ENCODE measurements at places on chromosomes 3 and 15.

DNA sequence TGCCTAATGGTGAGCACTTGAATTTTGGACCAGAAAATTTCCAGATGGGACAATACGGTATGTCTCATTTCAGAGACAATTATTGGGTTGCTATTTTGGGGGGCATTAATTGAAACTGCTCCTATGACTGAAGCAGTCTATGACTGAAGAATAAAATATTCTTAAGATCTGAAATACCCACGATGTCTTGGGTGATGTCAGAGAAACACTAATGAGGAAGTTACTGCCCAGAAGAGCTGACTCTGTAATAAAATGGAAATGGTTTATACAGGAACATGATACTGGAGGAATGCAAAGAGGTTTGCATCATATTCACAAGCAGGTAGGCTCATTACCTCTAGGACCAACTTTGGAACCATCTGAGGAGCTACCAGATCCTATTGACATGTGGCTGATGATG, 68.7 kb downstream of the IL12A start:
- DNase-seq, result no peak

DNA sequence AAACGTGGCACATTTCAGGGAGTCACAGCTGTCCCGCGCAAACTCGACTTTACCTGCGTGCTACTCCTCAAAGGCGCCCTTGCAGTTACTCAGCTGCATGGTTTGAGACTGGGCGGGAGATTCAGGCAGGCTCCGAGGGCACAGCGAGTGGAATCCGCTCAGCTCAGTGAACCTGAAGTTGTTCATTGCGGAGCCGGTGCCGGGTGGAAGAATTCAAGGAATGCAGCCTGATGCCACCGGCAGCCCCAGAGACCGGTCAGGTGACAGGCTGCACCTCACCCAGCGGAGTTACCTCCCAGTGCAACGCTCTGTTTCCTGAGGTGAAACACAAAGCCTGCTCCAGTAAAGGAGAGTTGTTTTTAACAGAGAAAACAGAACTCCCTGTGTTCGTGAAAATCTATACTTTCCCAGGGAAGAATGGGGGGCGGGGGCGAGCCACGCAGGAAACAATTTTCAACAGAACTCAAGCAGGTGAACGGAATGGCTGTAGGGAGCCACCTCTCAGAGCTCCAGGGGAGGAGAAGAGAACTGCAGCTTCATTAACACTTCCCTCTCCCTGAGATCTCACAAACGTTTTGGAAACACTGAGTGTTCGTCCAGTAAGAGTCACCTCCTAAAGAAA, 3.8 kb downstream of the VEPH1 start:
- DNase-seq, result no peak

GRCh38 chr3:131739211-131739610, 236.4 kb upstream of the MRPL3 start:
- no peak for DNase-seq

- no peak for DNase-seq
Measured at GRCh38 chr3:180875124-180875698, 37.3 kb upstream of the FXR1 start.

DNA sequence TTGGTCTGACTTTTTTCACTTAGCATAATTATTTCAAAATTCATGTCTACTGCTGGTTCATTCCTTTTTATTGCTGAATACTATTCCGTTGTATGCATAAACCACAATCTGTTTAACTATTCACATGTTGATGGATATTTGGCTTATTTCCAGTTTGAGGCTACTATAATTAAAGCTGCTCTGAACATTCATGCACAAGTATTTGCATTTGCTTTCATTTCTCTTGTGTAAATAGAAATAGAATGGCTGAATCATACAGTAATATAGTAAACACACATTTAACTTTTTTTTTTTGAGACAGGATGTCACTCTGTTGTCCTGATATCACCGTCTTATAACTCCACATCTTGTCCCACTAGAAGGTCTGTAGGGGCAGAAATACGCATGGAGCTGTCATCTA, 57.3 kb downstream of the NMNAT3 start:
- no peak for DNase-seq

DNA sequence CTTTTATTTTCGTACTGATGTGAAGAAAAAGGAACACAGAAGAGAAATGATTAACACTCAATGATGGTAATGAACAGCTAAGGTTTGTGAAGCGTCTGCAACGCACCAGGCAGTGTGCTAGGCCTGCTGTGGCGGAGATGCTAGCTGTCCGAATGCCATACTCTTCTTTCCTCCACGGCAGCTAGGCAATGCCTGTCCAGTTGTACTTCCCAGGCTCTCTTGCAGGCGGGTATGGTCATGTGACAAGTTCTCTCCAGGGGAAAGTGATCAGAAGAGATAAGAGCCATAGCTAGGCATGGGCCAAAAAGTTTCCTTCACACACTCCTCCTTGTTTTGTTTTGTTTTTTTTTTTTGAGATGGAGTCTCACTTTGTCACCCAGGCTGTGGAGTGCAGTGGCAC, 6.7 kb downstream of the TADA3 start:
- DNase-seq, result no peak

DNA sequence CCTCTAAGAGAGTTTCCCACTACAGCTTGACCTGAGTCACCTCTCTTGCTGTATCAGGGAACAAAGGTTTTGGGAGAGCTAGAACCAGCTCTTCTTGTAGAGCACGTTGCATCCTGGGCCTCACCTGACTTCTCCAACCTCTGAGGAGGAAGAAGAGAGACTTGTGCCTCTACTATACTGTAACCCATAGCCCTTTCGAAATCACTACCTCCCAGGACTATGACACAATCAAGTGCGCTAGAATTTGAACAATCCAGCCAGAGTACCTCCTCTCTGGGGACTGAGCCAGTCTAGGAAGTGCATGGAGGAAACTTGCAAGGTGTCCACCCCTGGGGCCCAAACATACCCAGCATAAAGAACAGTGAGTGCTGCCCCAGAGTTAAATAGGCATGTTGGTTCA, 192.8 kb upstream of the BHLHE40 start:
- no peak for DNase-seq

- DNase-seq, result no peak
Measured at GRCh38 chr3:106593381-106593780, 724.6 kb upstream of the CBLB start.

DNA sequence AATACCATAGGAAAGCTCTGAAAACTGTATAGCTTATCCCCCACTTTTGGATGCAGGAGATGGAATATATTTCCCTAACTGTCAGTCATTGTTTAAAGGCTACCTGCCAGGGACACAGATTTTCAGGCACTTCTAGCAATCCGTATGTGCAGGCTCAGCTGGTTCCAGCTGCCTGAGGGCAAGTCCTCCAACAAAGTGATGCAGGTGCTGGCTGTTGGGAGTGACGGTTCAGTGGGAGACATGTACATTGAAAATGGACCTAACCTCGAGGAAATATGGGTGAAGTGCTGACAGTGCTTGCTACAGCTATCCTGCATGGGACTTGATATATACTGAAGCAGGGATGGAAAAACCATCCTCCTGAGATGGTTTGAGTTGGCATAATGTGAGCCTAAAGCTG, 153.1 kb upstream of the GAP43 start:
- no peak for DNase-seq

DNA sequence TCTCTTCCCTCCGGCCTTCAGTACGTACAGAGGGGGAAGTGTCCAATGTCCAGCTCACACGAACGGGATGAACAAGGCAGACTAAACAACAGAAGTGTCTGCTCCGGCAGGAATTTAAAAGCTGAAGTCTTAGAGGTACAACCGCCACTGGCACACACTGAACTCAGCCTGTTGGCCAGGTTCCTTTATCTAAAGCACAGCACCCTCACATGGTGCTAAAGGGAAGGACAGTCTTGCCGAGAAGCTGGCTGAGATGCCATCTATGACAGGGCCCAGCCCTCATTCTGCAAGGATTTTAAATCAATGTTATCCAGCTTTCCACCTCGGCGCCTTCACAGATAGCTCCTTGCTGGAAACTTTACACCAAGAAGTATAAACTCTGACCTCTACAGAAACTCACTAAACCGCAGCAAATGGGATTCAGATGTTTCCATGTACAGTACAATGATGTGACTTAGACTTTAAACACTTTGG, 2.8 kb downstream of the ADAMTS17 start:
- DNase-seq, result peak; percentile 38

DNA sequence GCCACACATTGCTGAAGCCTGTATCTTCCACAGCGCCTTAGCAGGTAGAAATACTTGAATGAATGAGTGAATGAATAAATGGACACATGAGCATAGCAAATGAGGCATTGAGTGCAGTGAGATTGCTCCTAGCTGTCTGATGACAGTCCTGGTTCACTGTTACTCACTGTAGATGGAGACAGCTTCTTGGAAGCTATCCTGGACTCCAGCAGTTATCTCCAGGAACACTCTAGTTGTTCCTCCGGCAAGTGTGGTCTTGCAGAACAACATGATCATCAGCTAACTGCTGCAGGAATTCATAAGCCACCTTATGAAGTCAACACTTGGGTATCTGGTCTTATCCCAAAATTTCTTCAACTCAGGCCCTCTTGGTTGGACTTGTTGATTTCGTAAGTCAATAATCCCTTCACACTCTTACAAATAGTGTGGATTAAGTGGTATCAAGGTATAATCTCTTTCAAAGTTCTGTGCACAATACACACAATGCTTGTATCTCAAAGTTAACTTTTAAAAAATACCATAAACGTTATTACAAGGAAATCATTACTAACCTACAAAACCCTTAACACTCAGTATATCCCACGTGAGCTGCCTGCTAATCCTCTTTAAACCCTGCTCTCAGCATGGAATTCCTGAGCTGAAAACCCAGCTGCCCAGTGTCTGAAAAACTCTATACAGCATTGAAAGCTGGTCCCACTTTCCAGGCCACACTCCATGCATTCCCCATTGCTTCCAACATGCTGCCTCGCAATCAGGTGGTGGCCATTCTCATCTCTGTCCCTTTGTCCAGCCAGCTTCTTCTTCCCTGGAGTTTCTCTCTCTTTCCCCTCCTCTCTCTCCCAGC, 14.4 kb upstream of the ZBTB38 start:
- DNase-seq, result peak; percentile 44

GRCh38 chr3:44074181-44074580, 167.5 kb upstream of the TOPAZ1 start:
- no peak for DNase-seq

GRCh38 chr3:27976933-27977332, 254.8 kb upstream of the EOMES start:
- peak; percentile 66 for DNase-seq

DNA sequence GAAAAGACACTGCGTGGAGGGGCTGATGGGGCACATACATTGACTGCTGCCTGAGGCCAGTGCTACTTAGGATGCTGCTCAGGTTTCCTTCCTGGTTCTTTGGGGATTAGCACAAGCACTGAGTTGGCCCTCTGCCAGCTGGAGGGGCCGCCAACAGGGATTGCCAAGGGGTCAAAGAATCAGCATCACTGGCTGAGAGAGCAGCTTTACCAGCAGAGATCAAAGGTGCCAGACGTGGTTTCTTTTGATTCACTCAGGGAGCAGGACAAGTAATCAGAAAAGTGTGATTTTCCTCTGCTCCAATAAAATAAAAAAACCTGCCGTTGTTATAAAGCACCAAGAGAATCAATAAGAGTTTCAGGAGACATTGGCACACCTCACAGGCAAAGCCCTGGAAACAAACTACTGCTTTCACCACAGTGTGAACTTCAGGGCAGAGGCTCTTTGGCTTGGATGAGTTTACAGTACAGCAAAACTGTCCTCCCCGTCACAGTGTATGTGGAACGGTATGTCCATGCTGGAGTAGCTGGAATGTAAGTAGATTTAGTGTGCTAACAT, 45.8 kb upstream of the FSIP1 start:
- peak; percentile 30 for DNase-seq
